ENCODE measurements at places on chromosomes 1 and 21.

- peak; percentile 40 for DNase-seq
These were observed 5.4 kb downstream of the HMGN2 start for GRCh38 chr1:26477446-26478152.

- DNase-seq: no peak
These were observed 510.8 kb downstream of the PTPRC start for GRCh38 chr1:199149591-199149990.

- peak; percentile 65 for DNase-seq
These were observed 41.9 kb downstream of the NGF start for GRCh38 chr1:115295904-115296696.

DNA sequence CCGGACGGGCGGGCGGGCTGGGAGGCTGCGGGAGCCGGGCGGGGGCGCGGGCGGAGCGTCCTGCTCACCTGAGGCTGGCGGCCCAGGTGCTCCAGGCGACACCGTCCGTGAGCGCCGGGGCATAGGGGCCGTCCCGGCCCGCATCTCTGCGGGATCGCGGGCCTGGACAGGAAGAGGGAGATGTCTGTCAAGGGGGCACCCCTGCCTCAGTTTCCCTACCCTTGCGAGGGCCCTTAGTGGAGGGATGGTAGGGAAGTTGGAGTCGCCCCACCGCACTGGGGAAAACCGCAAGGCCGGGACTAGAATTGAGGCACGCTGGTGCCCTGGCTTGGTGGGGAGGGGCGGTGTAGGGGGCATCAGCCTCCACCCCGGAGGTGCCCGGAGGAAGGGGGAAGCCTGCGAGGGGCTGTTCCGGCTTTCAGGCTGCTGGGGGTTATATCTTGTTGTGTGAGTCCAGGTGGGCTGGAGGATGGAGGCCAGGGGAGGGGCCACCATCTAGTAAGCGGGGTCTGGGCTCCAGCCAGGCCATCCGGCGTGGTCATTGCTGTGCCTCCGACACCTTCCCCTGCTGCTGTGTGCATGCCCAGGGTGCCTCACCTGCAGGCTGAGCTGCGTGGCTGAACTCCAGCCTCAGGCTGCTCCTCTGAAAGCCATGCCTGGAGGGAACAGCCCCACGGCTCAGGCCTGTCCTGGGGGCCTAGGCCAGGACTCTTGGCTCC lies 580 bp downstream of the VWA1 start:
- no peak for DNase-seq

DNA sequence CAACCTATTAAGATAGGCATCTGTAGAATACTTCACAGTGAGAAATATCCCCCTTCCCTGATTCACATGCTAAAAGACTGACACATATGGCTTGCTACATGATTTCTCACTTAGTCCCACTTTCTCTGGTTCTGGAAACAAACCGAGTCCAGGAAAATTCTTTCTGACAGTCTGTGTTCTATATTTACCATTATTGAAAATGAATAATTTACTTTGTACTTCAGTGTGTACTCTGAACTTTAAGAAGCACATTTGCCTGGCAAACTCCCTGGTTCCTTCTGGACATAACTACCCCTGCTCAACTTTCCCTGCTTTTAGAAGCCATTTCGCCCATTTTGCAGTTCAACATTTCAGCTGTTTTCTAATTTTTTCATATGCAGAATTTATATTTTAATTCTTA lies 53.6 kb downstream of the APCS start:
- no peak for DNase-seq

Measured in fibroblast of skin of right biceps (primary cell).